NCI-H1417 (cell line): ENCODE measurements at places on chromosomes 2 and 18.

DNA sequence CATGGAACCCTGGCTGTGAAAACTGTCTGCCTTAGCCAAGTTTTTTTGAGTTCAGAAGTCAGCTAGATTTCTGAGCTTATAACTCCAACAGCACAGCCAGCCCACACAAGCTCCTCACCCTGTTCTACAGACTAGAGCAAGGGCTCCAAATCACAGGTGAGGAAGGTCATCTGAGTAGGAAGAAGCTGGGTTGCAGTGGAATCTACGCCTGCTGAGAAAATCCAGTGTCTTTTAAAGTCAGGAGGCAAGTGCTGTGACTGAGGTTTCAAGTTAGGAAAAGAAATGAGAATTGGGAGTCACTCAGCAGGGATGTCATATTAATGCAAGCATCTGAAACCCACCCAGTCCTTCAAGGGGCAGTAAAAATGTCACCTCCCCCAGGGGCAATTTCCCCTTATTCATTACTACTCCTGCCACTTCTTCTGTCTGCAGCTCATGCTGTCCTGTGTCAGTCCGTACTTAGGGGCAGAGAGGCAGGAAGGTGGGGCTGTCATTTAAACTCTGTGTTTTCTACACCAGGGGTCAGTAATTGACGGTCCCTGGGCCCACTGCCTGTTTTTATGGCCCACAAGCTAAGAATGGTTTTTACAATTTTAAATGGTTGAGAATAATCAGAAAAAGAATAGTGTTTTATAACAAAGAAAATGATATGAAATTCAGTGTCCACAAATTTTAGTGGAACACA lies 551.1 kb downstream of the BCL11A start:
- DNase-seq, result no peak

- no peak for DNase-seq
Observed at GRCh38 chr2:224802407-224802806, 86.2 kb upstream of the CCDC195 start.

DNA sequence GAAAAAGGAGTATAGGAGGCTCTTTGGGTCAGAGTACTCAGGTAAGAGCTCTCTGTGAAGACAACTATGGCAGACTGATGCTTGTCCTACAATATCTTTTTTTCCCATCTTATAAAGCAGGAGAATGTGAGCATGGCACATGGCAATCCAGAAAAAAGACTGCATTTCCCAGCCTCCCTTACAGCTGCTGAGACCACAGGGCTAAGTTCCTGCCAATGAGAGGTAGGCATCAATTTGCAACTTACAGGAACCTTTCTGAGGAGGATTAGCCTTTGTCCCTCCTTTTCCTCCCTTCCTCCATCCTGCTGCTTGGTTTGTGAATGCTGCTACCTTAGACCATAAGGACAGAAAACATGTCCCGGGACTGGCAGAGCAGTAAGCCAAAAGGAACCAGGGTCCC lies 37.8 kb upstream of the ST8SIA5 start:
- no peak for DNase-seq

DNA sequence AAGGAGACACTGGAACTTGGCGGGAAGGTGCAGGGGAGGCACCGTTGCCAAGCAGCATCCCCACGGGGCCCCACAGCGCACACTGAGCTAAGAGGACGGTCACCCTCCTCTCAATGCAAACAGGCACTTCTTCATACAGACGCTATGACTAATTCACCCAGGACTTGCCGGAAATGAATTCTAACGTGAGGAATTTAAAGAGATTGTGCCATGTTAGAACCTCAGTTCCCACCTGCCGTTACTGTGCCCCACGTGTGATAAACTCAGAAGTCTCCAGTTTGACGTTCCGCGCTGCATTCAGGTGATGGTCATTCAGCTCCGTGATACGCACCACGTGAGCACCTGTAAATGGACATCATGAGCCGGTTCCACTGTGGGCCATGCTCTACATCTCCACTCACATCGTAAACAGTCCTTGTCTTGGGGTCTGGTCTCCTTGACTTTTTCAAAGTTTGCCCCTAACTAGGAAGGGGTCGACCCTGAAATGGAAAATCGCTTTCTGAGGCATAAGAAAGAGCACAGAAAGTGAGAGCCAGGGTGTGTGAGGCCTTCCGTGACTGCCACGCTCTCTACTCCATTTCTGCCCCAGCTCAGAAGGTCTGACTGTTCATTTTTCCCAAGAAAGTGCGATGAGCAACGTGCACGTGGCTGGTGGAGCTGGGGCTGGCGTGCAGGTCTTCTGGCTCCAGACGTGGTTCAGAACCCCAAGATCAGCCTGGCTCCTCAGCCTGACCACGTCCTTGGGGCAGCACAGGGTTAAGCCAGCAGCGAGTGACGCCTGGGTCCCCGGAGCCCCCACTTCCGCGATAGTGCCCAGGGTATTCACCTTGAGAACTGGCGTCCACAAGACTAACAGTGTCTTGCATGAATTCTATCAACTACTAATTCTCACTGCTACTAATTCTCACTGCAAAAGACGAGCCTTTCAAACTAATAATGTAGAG lies 35.1 kb downstream of the TMEM18 start:
- DNase-seq, result no peak
